ENCODE measurements at places on chromosomes 4 and X.

DNA sequence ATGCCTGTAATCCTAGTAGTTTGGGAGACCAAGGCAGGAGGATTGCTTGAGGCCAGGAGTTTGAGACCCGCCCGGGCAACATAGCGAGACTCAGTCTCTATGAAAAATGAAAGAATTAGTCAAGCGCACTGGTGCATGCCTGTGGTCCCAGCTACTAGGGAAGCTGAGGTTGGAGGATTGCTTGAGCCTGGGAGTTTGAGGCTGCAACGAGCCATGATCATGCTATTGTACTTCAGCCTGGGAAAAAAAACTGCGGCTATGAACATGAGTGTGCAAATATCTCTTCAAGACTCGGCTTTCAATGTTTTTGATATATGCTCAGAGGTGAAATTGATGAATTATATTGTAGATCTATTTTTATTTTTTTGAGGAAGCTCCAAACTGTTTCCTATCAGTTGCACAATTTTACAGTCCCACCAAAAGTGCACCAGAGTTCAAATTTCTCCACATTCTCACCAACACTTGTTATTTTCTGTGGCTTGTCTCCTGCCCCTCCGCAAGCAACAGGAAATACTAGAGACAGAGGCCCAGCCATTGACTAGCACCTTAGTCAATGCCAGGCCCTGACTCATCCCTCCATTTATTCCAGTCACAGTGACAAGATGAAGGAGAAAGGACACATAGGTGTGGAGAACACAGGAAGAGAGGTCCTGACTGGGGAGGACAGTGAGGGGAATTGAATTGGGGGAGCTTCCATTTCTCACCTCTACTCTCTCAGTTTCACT, 33.1 kb upstream of the ZNF41 start:
- DNase-seq, result no peak

DNA sequence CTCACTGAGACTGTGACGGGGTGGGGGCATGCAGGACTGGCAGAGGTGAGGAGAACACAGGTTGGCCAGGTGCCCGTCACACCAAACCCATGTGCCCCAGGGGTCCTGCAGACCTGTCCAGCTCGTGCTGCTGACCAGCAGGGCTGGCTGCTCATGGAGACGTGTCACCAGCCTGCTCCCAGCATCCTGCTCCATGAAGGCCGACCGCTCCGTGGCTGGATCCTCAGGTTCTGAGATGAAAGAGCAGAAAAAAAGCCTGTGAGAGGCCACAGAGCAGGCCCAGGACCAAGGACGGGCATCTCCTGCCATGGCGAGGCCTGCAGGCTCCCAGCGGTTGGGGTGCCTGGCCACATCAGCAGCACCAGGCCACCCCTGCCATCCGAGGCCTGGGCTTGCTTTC, 71.7 kb upstream of the DRD5 start:
- no peak for DNase-seq

DNA sequence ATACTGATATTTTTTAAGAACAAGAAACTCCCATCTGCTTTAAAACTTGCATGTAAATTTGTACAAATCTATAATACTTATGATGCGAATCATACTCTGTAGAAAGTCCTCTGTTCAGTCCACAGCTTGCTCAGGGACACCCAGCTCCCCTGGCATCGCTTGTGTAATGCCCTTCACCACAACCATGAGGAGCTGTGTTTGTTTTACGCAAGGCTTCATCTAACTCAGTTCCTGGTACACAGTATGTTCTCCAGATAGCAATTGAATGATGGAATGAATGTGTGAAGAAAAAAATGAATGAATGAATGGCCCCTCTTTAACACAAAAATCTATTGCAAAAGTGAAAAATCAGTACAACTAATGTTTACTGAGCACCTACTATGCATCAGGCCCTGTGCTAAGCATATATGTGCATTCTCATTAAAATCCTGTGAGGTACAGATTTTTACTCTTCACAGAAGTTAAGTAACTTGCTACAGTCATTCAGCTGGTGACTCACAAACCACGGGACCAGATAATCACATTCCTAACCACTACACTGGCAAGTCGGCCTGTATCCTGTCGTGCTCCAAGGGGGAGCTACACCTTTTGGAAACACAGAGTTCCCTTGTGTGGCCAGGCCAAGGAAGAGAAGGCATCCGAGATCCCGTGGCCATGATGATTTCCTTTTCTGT, 58.7 kb upstream of the KDR start:
- peak; percentile 1 for DNase-seq

GRCh38 chrX:100928660-100929613, at the start of gene XKRX:
Gene XKRX, minus strand, starts transcription at chrX:100928917. Its CDS starts 613 bp downstream, at chrX:100928304.
- DNase-seq, result peak; percentile 40

DNA sequence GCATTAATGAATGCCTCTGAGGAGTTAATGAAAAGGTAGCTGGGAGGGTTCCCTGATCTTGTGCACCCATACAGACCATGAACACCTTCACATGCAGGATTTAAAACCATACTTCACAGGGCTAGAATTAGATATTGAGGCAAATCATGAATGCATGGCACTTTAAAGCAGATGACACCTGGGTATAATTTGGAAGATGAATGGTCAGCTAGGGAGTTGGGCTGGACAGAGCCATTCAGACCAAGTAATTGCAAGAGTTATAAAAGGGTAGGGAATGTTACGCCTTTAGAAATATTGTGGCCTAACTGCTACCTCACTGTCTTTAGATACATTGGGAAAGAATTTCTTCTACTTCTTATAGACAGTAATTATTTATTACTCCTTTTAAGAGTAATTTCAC, 89.1 kb upstream of the ZNF827 start:
- no peak for DNase-seq

DNA sequence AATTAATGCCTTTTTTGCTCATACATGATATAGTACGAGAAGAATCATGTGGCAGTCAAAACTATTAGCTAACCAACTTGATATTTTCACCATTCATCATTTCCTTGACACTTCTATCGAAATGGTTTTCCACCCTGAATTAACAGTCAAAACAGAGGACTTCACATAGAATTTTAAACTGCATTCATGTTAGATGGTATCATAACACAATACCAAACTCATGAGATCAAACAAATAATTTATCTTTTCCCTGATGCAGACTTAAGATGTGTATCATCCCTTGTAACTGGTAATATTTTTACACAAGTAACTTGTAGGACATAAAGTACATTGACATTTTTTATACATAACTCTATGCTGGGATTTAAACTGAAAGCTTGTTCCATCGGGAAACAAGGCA, 18.2 kb upstream of the ANTXR2 start:
- DNase-seq, result no peak

DNA sequence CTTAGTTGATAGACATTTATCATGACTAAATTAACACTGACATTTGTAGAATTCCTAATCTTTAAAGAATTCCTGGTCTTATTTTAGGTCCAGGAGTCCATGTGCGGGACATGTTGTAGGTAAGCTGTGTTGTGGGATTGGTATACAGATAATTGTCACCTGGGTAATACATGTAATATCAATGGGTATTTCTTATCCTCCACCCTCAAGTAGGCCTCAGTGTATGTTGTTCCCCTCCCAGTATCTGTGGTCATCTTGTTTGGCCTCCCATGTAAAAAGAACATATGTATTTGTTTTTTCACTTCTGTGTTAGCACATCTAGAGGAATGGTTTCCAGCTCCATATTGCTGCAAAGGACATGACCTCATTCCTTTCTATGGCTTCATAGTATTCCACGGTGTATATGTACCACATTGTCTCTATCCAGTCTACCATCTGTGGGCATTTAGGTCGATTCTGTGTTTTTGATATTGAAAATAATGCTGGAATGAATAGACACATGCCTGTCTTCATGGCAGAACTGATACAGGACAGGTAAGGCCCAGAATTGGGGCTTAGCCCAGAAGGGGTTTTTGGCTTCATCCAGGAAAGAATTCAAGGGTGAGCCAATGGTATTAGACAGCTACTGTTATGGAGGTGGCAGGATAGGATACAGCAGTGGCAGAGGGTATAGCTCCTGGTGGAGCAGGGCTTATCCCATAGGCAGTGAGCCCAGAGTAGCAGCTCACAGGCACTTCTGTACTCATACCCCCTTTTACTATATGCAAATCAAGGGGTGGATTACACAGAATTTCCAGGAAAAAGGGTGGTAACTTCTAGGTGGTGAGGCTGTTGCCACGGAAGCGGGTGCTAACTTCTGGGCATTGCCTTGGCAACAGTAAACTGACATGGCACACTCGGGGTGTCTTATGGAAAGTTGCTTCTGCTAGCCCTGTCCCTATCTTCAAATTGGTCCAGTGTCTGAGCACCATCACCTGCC, 66.1 kb upstream of the WDR1 start:
- peak; percentile 16 for DNase-seq

DNA sequence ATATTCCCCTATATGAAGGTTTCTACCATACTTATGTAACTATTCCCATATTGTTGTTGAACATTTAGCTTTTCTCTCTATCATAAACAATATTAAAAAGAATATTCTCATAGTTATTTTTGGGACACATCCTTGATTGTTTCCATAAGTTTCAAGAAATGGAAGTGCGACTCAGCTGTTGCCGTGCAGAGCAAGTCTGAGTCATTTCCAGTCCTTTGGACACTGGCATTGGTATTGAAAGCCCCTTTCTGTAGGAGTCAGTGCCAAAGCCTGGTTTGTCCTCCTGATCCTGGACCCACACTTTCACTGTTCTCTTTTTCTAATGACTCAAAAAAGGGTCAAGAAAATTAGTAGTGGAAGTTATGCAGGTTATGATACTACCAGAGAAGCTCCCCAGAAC, 108.3 kb upstream of the DIAPH2 start:
- no peak for DNase-seq

- DNase-seq, result no peak
Observed at GRCh38 chr4:139299536-139299935, 1.8 kb upstream of the NAA15 start.

GRCh38 chrX:138018145-138018799, 452.3 kb downstream of the ZIC3 start:
- DNase-seq, result no peak

- no peak for DNase-seq
Observed at GRCh38 chr4:128427832-128428366, 140.3 kb upstream of the PGRMC2 start.

GRCh38 chr4:90544532-90545045, 417.4 kb downstream of the CCSER1 start:
- no peak for DNase-seq

- no peak for DNase-seq
Observed at GRCh38 chr4:39068907-39069306, 6.9 kb downstream of the KLHL5 start.

DNA sequence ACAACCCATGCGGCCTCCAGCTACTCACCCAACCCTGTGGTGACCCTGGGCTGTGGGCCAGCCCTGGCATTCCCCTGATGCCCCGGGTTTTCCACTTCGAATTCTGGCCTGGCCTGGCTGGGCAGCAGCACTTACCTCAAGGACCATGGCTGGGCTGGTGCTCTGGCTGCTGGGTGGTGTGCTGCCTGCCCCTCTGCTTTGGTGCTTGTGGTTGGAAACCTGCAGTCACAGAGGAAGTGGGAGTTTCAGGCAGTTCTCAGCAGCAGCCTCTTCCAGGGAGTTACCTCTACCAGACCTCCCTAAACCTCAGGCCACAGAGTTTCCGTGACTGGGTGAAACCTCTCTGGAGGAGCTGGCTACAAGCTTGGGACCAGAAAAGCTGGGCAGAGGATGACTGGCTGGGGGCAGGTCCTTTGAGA, at the start of gene CXCR3:
Gene CXCR3, minus strand, starts transcription at position 209 of the 419 bp plus-strand sequence. Its CDS starts 62 bp downstream, at position 147.
- peak; percentile 71 for DNase-seq

DNA sequence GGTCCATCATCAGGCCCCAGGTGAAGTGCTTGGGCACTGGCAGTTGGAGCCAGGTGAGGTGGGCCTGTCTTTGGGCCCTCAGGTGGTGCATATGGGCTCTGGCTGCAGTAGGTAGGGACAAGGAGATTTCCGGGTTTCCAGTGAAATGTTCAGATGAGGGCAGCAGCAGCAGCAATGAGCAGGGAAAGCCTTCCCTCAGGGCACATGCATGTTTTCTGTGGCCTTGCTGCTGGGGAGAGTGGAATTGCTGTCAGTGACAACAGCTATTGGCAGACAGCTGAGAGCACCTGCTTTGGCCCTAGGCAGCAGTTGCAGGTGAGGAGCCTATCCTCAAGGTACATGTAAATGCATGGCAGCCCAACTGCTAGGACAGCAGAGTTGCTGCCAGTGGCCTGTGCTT, 58.9 kb upstream of the QRFPR start:
- DNase-seq, result no peak

GRCh38 chr4:78207541-78207940, 150.4 kb downstream of the FRAS1 start:
- no peak for DNase-seq

DNA sequence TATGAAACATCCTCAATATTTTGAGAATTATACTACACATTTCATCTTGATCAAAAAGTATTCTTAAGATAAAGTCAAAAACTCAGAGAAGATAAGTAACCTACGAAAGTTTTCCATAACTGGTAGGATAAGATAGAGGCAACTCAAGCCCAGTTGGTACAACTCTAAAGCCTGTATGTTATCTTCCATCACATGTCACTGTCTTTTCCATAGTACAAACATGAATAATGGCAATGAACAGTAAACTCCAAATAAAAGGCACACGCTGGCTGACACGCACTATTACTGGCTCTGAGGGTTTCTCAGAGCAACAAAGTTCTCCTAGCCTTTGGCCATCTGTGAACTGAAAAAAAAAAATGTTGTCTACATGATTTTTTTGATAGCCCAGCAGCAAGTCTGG, 27.2 kb downstream of the LIN54 start:
- DNase-seq, result no peak

- DNase-seq, result no peak
Observed at GRCh38 chr4:121669163-121669550, 27.6 kb downstream of the ANXA5 start.

- DNase-seq, result no peak
Observed at GRCh38 chrX:118644378-118644777, 83.0 kb upstream of the IL13RA1 start.

- DNase-seq, result no peak
Observed at GRCh38 chr4:98638661-98639060, 19.8 kb downstream of the TSPAN5 start.

DNA sequence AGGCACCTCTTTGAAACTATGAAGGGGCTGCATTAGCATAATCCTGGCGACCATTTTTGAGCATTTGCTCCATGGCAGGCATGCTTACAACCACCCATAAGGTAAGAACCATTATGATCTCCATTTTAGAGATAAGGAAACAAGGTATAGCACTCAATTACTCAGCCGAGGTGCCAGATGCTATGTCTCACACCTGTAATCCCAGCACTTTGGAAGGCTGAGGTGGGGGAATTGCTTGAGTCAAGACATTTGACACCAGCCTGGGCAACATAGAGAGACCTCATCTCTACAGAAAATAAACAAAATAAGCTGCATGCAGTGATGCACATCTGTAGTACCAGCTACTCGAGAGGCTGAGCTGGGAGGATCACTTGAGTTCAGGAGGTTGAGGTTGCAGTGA, 43.6 kb downstream of the TIGD4 start:
- no peak for DNase-seq

GRCh38 chr4:10095296-10095991, 21.2 kb downstream of the WDR1 start:
- no peak for DNase-seq
